Stimulated activated CD8-positive, alpha-beta memory T cell treated with anti-CD3 and anti-CD28 coated beads, Interleukin-4, amount 100 ng/mL, for 1 hour (primary cell): ENCODE measurements at places on chromosomes 5 and 9.

- no peak for DNase-seq
Measured at GRCh38 chr5:39608024-39608423, 183.2 kb upstream of the DAB2 start.

GRCh38 chr9:21919377-21920362 is 74.5 kb downstream of the CDKN2A start:
- DNase-seq = no peak

DNA sequence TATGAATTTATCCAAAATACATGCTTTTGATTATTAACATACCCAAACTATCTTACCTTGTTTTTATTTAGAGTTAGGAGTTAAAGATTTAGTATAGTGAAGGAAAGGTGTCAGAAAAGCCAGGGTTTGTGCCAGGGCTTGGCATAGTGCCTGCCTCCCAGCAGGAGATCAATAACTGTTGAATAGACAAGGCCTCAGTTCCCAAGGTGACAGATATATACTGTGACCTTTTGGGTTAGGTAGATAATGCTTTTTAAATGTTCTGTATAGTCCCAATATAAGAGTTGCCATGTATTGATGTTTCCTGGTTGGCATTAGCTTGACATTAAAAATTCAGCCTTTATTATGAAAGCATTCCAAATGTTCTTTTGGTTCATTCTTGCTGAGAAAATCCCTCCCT is 121.8 kb downstream of the MCTP1 start:
- DNase-seq = no peak

GRCh38 chr5:14617441-14617840 is 35.8 kb downstream of the OTULINL start:
- no peak for DNase-seq

DNA sequence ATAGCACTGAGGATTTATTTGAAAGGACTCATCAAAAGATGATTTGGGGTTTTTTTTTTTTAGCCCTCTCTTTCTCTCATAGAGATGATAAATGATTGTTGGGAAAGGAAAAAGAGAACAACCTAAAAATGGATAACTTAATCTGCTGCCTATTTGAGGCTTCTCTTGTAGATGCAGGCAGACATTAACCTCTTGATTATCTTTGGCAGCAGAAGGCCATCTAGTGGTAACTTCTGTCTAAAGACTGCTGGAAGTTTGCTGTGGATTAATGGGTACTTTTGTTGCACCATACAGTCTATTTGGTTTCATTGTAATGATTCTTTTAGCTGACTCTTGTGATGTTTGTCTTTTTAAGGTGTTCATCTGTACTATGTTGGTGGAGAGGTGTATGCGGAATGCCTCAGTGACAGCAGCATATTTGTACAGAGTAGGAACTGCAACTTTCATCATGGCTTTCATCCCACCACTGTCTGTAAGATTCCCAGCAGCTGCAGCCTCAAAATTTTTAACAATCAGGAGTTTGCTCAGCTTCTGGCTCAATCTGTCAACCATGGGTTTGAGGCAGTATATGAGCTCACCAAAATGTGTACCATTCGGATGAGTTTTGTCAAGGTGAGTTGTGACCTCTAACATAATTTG is 18.8 kb downstream of the SMIM32 start:
- no peak for DNase-seq

DNA sequence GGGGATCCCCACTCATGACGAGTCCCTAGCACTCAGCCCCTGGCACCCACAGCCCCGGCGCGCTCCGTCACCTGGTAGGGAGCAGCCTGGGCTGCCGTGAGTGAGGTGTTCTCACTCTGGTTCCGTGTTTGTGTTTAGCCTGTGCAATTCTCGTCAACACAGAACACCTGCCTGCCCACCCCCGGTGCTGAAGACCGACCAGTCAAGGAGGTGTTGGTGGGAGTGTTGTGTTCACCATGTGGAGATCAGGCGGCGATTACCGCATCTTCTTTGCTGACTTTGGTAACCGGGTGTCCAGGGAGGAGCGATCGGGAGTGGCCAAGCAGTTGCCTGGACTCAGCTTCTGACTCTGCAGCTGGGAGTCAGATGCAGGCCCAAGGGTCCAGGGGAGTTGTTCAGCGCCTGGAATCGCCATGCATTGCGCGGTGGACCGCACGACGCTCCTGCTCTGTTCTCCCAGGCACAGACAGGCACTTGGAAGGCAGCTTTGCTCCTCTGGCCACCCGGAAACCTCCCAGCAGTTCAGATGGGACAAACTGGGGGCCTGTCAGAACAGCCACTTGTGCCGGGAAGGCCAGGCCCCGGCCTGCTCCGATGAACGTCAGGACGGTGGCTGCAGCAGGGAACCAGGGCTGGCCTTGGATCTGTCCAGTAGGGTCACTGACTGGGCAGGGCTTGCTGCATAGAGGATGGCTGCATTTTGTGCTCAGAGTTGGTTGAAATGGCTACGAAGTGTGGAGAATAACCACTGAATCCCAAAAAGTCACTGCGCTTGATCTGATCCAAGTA is 28.2 kb downstream of the EXOC3 start:
- no peak for DNase-seq

- no peak for DNase-seq
Measured at GRCh38 chr9:137748741-137749140, 128.8 kb upstream of the CACNA1B start.

DNA sequence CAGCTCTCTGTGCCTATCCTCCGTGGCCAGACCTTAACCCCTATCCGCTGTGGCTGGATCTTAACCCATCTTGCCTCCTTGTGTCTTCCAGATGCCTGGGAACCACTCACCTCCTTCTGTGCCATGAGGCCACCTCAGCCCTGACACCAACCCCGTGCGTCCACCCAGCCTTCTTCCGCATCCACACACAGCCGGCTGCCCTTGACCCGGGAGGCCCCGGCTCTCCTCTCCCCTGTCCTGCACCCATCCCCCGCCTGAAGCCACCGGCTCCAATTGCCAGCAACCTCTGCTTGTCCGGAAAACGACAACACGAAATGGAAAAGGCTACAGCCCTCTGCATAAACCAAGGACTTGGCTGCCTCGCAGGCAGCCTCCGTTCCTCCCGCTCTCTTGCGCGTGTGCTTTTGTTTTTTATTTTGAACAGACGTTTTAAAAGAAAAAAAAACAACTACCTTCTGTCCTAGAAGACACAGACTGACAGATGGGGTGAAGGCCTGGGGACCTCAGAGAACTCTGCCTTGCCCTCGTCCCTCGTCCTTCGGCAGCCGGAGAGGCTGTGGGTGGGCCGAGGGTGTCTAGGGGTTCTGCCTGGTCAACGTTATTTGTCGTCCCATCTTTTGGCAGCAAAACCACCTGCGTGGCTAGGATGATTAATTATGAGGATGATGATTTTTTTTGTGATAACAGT is 32.5 kb upstream of the HMCN2 start:
- no peak for DNase-seq

DNA sequence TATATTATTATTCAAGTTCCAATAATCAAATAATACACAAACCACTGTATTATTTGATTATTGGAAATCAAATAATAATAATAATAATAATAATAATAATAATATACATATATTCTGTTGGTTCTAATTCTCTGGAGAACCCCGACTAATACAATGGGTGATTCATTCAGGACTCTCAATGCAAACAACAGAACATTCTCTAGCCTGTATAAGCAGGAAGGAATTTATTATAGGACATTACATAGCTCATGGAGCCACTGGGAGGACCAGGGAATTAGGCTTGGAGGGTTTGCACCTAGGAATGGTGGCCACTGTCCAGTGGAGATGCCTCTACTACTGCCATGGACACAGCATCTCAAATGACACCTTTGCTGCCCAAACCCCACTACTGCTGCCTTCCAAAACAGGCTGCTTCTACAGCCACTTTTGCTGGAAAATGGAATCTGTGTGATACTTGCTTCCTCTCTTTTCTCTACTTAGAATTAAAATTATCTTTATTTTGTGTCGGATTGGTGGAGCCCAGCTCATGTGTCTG is 25.9 kb downstream of the PTGS1 start:
- no peak for DNase-seq

DNA sequence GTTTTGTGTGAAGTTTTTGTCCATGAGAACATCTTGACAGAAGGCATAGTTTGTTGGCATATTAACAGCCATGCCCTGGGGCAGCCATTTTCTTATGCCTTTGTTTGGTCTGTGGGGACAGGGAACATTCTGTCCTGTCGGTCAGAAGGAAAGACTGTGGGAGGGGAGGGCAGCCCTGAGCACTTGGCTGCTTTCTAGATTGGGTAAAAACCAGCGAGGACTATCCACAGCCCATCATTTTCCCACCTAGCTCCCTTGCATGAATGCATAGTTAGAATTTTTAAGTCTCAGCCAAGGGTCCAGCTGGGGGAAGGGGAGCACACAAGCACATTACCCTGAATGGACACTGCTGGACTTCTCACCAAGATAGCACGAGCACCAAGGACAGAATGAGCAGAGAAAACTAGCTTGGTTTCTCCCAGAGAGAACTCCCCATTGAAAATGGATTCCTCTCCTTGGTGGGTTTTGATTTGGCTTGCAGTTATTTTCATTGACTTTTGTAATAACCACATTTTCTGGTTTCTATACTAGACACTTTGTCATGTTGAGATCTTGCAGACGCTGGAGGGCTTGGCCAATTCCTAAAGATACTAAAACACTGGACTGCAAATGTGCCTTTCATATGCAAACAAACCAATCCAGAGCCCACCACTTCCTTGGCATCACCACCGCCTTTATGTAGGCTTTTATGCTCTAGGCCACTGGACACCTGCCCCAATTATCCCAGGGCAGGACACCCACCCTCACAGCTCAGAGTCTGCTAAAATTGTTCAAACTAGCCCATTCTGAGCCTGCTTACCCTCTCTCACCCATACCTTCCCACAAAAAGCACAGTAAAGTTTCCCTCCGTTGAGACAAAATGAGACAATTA is 129.9 kb downstream of the BOD1 start:
- DNase-seq = no peak

GRCh38 chr9:129909851-129910250 is 74.6 kb downstream of the USP20 start:
- no peak for DNase-seq

DNA sequence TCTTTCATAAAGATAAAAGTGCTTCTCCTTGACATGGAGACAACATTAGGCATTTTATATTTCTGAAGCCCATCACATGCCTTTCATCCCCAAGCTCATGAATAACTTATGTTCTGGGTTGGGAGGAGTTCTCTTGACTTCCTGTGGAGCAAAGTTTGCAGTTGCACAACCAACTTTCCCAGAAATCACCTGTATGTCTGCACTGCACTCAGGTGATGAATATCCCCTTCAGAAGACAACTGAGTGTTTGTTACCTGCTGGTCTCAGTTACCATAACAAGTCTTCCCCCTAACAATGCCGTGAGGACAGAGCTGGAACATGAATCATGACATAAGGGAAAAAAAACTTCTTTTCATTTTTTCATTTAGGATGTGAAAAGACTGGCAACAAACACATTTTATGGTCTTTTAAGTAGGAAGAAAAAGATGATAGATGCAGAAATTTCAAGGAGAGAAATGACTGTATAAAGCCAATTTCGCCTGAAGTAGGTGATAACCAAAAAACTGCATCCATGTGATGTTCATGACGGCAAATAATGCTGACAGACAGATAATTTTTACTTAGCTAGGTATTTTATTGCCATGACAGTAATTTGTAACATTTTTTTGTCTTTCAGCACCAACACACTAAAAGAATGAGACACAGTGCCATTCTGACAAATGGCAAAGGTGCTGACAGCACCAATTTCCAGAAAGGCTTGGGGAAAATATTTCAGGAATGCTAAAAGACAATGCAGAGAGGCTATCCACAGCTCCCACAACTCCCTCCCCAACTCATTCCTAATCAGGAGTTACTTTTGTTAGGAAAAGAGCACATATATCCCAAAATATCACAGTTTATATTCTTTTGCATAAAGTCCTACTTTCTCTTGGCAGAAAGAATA is 656.3 kb downstream of the PRELID2 start:
- no peak for DNase-seq

DNA sequence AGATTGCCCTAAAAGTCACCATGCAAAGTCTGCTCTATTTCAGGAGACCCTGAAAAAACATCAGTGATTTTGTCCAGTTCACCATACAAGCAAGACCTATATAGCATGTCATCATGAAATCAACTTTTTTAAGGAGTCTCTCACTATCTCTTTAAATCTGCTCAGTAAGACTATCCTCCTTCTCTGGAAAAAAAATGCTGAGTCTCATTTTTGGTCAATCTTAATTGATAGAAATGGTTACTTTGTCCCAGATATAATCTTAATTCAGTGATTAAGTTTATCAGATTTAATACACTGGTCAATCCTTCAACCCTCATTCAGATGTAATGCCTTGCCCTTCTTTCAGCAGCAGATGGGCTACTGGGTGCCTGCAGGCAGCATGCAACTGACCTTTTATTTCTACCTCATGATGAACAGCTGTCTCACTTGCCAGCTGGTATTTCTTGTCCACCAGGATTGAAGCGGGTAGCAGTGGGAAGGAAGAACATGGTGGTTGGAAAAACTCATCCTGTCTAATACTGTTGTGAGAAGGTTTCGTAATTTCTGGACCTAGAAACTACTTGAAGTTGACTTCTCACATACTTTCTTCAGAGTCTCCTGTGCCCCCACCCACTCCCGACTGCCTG is 375.3 kb downstream of the DNAH5 start:
- DNase-seq = no peak

DNA sequence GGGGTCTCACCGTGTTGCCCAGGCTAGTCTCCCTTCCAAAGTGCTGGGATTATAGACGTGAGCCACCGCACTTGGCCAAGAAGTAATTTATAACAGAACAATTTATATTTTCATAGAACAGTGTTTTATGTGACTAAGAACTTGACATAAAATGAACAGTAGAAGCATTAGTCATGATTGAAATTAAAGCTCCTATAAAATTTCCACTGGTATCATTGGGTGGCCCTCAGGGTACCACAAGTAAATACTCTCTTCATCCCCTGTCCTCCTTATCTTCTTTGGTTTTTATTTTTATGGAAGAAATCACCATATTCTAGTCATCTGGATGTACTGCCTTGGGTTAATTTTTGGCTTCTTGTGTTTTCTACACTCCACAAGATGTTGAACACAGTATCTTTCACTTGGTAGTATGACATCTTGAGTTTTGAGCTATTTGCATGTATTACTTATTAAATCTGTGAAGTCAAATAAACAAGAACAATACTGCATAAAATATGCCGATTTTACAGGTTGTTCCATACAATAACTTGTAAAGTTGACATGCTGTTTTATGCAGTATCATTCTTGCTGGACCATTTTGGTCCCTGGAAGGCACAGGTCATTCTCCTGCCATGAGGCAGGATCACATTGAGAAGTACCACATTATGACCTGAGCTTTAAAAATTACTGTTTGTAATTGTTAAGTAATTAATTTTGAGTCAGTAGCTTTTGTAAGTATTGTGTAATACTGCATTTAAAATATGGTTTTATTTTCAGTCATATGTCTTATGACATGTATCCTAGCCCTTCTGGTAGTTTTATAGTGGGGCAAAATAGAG is 24.4 kb downstream of the LMNB1 start:
- no peak for DNase-seq

- DNase-seq = no peak
Measured at GRCh38 chr5:58071566-58071965, 388.3 kb downstream of the PLK2 start.

GRCh38 chr5:85484982-85485574 is 1100.4 kb upstream of the EDIL3 start:
- DNase-seq = no peak

GRCh38 chr9:77789891-77790290 is 141.8 kb upstream of the GNA14 start:
- DNase-seq = no peak
